ENCODE measurements at places on chromosomes 13 and 19. TPM values are rescaled to one million over a fixed set of nuclear protein-coding genes. Genes with fewer than 3 reads are reported as not detected.

- H3K4me3 ChIP-seq: peak overlapping the region; percentile 78
- peak; percentile 90 for DNase-seq
- H3K27ac ChIP-seq: peak overlapping the region; percentile 98
- peaks cover 64% of the 10 kb centered on the region for H3K4me1 ChIP-seq
- no peaks in the 10 kb centered on the region for H3K36me3 ChIP-seq
- H3K27me3 ChIP-seq: no peaks in the 10 kb centered on the region
Measured at GRCh38 chr19:13060233-13060963, 42.3 kb downstream of the LYL1 start.

GRCh38 chr19:6718741-6719539, 1.5 kb downstream of the C3 start:
- peaks cover 60% of the 10 kb centered on the region for H3K4me1 ChIP-seq
- peak overlapping the region; percentile 89 for H3K4me3 ChIP-seq
- no peaks in the 10 kb centered on the region for H3K27me3 ChIP-seq
- peak; percentile 93 for DNase-seq
- peak overlapping the region; percentile 90 for H3K27ac ChIP-seq

The CYP2A7 gene
- total RNA-seq: not detected

GRCh38 chr19:16554776-16555175, 12.5 kb upstream of the CHERP start:
- no peak overlapping the region for H3K4me3 ChIP-seq
- DNase-seq: no peak
- no peaks in the 10 kb centered on the region for H3K4me1 ChIP-seq
- no peaks in the 10 kb centered on the region for H3K27me3 ChIP-seq

DNA sequence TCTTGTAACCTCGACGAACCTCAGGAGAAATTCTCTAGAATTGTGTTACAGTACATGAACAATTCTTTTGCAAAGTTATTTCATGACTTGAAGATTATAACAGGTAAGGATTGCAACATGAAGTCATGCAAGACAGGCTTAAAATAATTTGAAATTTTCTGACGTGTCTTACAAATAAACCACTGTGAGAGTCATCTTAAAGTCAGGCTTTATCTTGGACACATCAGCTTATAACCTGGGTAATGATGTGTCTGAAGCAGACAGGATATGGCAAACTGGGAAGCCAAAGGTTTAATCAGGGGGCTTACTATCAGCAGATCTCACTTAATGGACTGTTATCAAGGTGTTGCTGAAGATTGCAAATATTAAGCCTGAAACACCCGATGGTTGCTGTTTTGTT, 407.8 kb downstream of the KLF5 start:
- H3K27ac ChIP-seq: no peak overlapping the region
- DNase-seq: no peak
- no peaks in the 10 kb centered on the region for H3K27me3 ChIP-seq
- no peak overlapping the region for H3K4me3 ChIP-seq

DNA sequence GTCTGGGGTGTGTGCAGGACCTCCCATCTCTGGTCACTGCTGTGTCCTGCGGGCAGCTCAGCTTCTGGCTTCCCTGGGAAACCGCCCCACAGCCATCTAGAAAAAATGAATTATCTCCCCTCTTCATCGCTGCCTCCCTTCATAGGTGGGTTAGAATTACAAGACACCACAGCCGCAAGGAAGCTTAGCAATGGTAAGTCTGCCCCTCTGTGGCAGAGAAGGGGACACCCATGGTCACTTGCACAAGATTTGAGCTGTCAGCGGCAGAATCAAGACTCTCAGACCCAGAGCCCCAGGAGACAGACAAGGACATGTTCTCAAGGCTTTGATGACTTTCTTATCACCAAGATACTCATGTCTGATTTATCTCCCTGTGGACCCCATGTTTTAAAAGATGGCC, 110.8 kb upstream of the PABPC3 start:
- H3K4me1 ChIP-seq: no peaks in the 10 kb centered on the region
- H3K27me3 ChIP-seq: peaks cover 2% of the 10 kb centered on the region
- DNase-seq: no peak
- no peak overlapping the region for H3K27ac ChIP-seq
- no peaks in the 10 kb centered on the region for H3K36me3 ChIP-seq

The CNOT3 gene
- total RNA-seq: 5.8 TPM

The CEACAM6 gene
- total RNA-seq: not detected

DNA sequence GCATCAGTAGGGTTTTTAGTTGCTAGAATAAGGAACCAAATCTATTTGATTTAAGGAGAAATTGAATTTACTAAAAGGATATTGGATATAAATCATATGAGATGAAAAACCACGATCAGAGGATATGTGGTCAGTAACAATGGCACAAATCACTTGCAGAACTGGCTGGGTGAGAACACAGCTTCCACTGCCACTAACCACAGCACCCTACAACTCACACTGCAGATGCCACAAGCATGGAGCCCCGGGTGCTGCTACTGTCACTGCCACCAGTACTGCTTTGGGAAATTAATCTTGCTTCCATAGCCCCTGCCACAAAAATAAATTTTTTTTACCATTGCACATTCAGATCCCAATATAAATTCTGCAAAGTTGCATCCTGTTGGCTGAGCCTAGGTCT, 40.6 kb upstream of the KLF12 start:
- H3K4me3 ChIP-seq: no peak overlapping the region
- H3K36me3 ChIP-seq: no peaks in the 10 kb centered on the region
- no peak overlapping the region for H3K27ac ChIP-seq
- H3K27me3 ChIP-seq: no peaks in the 10 kb centered on the region
- no peak for DNase-seq

The EHD2 gene
- total RNA-seq: 0.08 TPM

The ZNF677 gene
- total RNA-seq: not detected

- no peak overlapping the region for H3K27ac ChIP-seq
- no peaks in the 10 kb centered on the region for H3K36me3 ChIP-seq
- DNase-seq: no peak
- H3K4me1 ChIP-seq: no peaks in the 10 kb centered on the region
- H3K4me3 ChIP-seq: no peak overlapping the region
Measured at GRCh38 chr13:23763318-23763717, 125.9 kb downstream of the MIPEP start.

GRCh38 chr19:42199440-42200115, 17.9 kb downstream of the DEDD2 start:
- DNase-seq: no peak
- peaks cover 37% of the 10 kb centered on the region for H3K36me3 ChIP-seq
- no peaks in the 10 kb centered on the region for H3K4me1 ChIP-seq
- H3K27me3 ChIP-seq: no peaks in the 10 kb centered on the region
- no peak overlapping the region for H3K4me3 ChIP-seq

The CEACAM5 gene
- total RNA-seq: not detected

DNA sequence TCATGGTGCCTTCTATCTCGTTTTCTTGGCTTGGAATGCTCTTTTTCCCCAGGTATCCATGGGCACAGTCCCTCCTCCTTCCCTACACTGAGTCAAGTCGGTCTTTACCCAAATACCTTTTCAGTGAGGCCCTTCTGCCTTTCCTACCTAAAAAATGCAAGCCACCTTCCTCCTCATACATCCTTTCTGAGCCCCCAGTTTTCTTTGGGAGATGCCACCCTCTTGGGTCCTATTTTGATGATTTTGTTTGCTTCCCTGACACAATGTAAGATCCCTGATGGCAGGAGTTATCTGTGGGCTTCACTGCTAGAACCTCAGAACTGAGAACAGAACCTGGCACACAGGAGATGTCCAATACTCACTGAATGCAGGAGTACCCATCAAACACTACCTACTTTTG, 22.3 kb downstream of the NLRP13 start:
- H3K27me3 ChIP-seq: no peaks in the 10 kb centered on the region
- no peaks in the 10 kb centered on the region for H3K4me1 ChIP-seq
- no peak overlapping the region for H3K4me3 ChIP-seq
- no peak overlapping the region for H3K27ac ChIP-seq
- no peaks in the 10 kb centered on the region for H3K36me3 ChIP-seq
- no peak for DNase-seq

GRCh38 chr19:2084993-2085720, 11.0 kb downstream of the MOB3A start:
- no peaks in the 10 kb centered on the region for H3K27me3 ChIP-seq
- no peak for DNase-seq
- H3K4me1 ChIP-seq: peaks cover 56% of the 10 kb centered on the region
- no peak overlapping the region for H3K4me3 ChIP-seq

The BRCA2 gene
- total RNA-seq: 24.6 TPM

GRCh38 chr19:44735011-44735410, 13.5 kb upstream of the BCL3 start:
- DNase-seq: no peak
- no peak overlapping the region for H3K27ac ChIP-seq
- no peaks in the 10 kb centered on the region for H3K27me3 ChIP-seq
- H3K4me1 ChIP-seq: peaks cover 62% of the 10 kb centered on the region
- H3K36me3 ChIP-seq: no peaks in the 10 kb centered on the region

DNA sequence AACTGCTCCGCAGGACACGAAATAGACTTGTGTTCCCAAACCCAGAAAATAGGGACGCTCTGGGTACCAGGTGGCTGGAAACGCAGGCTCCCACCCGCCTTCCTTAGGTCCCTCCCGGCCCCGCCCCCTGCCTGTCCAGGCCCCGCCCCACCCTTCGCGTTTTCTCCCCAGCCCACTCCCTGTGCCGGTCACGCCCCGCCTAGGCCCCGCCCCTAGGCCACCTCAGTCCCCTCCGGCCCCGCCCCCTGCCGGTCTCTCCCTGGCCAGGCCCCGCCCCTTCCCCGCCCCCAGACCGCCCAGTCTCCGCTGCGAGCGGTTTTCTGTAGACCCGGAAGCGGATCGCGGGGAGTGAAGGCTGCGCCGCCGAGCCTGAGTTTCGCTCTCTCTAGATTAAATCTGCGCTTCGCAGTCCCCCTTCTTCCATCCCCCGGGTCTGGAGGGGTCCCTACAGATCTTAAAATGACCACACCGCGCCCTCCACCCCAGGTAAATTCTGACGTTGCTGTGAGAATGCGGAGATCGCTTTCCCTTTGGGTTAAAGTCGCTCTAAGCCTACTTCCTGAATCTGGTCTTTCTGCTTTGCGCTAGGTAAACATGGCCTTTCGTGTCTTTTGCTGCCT, 3.7 kb upstream of the ZNF665 start:
- peak overlapping the region; percentile 72 for H3K4me3 ChIP-seq
- DNase-seq: peak; percentile 50
- H3K27ac ChIP-seq: peak overlapping the region; percentile 63
- H3K4me1 ChIP-seq: no peaks in the 10 kb centered on the region
- H3K27me3 ChIP-seq: no peaks in the 10 kb centered on the region

DNA sequence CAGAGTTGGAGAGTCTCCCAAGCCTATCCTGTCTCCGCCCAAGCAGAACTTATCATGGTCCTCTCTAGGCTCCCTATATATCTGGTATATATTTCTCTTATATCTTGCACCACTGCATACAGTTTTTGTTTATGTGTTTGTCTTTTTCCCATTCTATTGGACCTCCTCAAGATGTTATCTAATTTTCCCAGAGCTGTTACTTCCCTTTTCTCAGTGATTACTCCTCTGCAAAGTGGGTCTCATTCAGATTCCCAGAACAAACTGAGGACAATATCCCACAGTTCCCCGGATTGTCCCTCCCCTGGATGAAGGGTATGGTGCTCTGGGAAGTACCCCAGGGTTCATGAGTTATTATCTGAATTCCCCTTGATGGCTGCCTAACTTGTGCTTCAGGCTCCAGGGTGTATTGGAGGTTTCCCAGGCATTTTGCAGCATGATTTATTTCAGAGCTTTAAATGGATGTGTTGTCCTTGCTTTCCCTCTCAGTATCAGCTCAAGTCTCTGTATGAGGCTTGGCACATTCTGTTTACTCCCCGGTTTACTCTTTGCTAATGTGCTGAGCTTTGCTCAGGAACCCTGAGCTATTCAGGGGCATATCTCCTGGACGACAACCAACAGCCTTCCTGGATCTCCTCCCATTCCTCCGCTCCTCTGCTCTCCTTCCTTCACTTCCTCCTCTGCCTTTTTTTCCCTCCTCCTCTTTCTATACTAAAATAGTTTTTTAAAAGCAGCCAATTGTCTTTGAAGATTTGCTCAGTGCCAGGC, 329.3 kb downstream of the SPRY2 start:
- H3K27ac ChIP-seq: no peak overlapping the region
- no peaks in the 10 kb centered on the region for H3K36me3 ChIP-seq
- no peaks in the 10 kb centered on the region for H3K4me1 ChIP-seq
- no peaks in the 10 kb centered on the region for H3K27me3 ChIP-seq
- DNase-seq: no peak

The PPP5C gene
- total RNA-seq: 41.6 TPM

DNA sequence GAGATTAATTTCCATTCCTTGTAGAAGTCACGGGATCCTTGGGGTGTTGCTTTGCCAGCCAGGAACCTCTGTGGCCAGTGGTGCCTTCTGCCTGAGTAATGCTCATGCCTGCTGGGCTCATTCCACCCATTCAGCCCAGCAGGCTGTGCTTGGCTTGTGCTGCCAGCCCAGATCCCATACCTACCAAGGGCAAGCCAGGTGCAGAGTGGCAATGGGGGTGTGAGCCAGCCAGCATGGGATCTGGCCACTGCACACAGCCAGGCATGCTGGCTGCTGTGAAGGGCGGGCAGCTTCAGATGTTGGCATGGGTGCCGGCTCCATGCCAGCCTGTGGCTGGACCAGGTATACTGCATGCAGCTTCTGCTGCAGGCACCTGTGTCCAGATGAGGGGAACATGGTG, 42.5 kb downstream of the WDFY2 start:
- no peak overlapping the region for H3K27ac ChIP-seq
- H3K4me3 ChIP-seq: no peak overlapping the region
- peaks cover 66% of the 10 kb centered on the region for H3K4me1 ChIP-seq
- H3K27me3 ChIP-seq: no peaks in the 10 kb centered on the region

The TMEM147 gene
- total RNA-seq: 141 TPM

The NLRP5 gene
- not detected for total RNA-seq

- no peaks in the 10 kb centered on the region for H3K36me3 ChIP-seq
- no peak overlapping the region for H3K4me3 ChIP-seq
- no peak for DNase-seq
- H3K4me1 ChIP-seq: peaks cover 54% of the 10 kb centered on the region
Measured at GRCh38 chr13:51800486-51800885, 3.5 kb downstream of the DHRS12 start.

The SOHLH2 gene
- not detected for total RNA-seq

Measured in HepG2 (cell line).